ENCODE measurements at places on chromosomes 1 and 21. TPM values are rescaled to one million over a fixed set of nuclear protein-coding genes. Genes with fewer than 3 reads are reported as not detected.
A peak's percentile ranks its signal among the peaks of the same experiment; 100 is the strongest.

Gene PDZK1IP1
- total RNA-seq = 22.6 TPM

Gene EFNA1
- total RNA-seq = 144 TPM

Gene DMBX1
- not detected for total RNA-seq

DNA sequence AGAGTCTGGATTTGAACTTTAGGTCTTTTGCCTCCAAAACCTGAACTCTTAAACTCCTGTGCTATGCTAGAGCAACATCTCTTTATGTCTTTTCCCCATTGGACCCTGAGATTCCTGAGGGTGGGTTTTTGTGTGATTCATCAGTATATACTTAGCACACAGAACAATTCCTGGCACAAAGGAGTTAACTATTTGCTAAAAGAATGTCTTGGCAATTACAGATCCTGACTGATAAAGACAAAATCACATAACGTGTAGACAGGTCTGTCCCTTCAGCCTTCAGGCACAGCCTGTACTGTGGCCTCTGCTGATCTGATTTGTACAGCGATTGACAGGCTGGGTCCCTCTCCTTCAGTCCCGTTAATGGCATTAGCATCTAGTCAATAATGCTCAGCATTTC is 162.4 kb upstream of the BEND5 start:
- no peaks in the 10 kb centered on the region for H3K36me3 ChIP-seq
- no peak overlapping the region for H3K27ac ChIP-seq
- no peak for DNase-seq
- no peaks in the 10 kb centered on the region for H3K4me1 ChIP-seq
- no peak overlapping the region for H3K4me3 ChIP-seq

DNA sequence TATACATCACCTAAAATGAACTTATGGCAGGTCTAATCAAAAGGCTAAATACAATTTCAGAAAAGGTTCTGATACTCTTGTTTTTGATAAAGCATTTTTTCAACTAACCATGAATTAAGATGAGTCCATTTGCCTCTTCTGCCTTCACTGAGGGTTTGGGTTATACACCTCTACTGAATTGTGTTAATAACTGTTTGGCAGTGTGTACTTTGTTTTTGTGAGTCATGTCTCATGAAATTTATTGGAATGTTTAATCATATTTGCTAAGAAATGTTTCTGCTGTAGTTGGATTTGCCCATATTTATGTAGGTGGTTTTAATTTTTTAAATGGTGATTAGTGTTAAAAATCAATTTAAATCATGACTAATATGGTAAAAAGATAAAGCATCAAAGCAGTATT is 190.5 kb downstream of the HS2ST1 start:
- no peak overlapping the region for H3K27ac ChIP-seq
- no peak for DNase-seq
- no peak overlapping the region for H3K4me3 ChIP-seq
- H3K4me1 ChIP-seq = no peaks in the 10 kb centered on the region
- H3K36me3 ChIP-seq = no peaks in the 10 kb centered on the region
- H3K27me3 ChIP-seq = no peaks in the 10 kb centered on the region

Gene CTPS1
- 16.2 TPM for total RNA-seq

DNA sequence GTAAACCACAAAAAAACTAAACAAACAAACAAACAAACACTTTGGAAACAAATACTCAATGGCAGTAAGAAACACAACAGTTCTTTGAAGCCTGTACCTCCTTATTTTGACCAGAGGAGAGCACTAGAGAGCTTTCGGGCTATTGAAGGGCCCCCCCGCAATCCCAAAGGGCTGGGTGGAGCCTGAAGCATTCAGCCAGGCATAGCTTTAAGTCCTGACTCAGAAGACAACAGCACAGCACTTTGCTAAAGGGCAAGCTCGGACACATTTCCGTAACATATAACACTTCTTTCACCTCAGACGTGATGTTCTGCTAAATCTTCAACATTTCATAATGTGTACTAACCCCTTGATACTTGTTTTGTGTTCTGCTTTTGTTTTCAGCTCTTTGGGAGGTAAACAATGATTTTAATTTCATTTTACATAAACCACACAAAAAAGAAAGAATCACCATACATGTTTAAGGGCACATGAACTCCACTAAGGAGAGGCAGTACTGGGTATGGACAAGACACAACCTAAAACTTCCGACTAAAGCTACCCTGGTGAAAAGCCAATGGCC is 9.7 kb upstream of the SHCBP1L start:
- H3K4me3 ChIP-seq = peak overlapping the region; percentile 33
- no peaks in the 10 kb centered on the region for H3K36me3 ChIP-seq
- H3K27me3 ChIP-seq = no peaks in the 10 kb centered on the region
- peak overlapping the region; percentile 47 for H3K27ac ChIP-seq
- H3K4me1 ChIP-seq = peaks cover 5% of the 10 kb centered on the region

Gene CACNA1S
- 0.06 TPM for total RNA-seq

DNA sequence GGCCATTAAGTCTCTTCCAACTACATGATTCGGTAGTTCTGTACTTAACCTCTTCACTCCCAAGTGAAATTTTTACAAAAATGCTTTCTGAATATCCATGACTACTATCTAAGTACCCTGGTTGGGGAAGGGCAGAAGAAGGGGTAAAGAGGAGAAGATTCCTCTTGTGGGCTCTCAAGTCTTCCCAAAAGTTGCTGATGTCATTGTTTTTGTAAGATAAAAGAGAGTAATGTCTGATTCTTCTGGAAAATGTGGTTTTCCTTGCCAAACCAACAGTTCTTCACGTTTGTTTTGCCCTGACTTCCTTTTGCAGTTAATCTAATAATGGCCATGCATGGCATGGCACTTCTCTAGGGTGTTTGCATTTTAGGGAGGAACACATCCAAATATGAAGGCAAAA is 34.7 kb upstream of the AK4 start:
- no peaks in the 10 kb centered on the region for H3K27me3 ChIP-seq
- H3K36me3 ChIP-seq = no peaks in the 10 kb centered on the region
- no peak for DNase-seq

Gene KRTAP7-1
- total RNA-seq = not detected

DNA sequence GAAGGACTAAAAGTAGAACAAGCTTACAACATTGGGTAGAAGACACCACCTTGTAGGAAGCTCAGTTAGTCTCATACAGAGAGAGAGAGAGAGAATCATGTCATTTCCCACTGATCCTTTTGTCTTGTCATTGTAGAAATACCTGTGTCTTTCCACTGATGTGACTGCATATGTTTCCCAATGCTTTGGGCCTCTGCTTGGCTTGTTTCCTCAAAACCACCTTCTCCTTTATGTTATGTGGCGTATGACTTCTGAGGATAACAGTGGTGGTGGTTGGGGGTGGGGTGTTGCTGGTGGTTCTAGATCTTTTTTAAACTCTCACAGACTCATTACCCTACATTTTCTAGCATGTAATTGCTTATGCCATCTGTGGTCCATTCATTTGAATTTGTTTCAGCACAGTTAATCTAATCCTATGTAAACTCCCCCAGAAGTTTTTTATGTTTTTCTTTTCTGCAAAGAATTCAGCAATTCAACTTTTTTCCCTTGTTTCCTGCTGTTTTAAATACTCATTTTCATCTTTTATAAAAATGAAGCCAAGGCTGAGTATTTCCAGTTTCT is 9.3 kb downstream of the RGL1 start:
- no peak overlapping the region for H3K27ac ChIP-seq
- H3K27me3 ChIP-seq = no peaks in the 10 kb centered on the region
- DNase-seq = no peak
- H3K36me3 ChIP-seq = no peaks in the 10 kb centered on the region
- peaks cover 87% of the 10 kb centered on the region for H3K4me1 ChIP-seq
- H3K4me3 ChIP-seq = no peak overlapping the region

- H3K4me3 ChIP-seq = peak overlapping the region; percentile 12
- H3K27ac ChIP-seq = peak overlapping the region; percentile 27
- peaks cover 3% of the 10 kb centered on the region for H3K4me1 ChIP-seq
These were observed 45.5 kb upstream of the CXADR start for GRCh38 chr21:17467392-17467791.

DNA sequence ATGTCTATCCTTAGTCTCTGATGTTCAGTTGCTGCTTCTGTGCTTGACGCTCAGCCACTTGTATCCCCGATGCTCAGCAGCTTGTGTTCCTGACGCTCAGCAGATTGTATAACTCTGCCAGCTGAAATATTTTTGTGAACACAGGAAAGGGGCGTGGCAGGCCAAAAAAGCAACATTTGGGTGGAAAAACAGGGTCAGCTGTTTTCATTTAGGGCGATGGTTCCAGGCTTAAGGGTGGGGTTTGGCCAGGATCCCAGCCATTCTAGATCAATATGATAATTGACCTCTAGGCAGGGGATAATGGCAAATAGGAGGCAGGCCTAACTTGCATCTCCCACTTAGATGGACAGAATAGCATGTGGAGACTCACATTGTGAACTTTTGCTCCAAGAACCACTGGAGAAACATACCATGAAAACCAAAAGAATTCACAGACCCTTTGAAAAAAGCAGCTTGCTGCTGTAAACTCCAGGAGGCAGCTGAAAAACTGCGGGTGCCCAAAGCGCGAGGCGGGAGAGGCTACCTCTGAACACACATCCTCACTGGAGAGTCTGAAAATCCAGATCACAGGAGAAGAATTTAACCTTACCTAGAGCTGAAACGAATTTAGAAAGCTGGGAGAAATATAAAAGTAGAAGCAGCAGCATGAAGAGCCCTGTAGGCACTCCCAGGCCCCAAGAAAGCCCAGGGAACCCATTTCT is 58.3 kb downstream of the ZNF648 start:
- H3K27me3 ChIP-seq = no peaks in the 10 kb centered on the region
- no peak overlapping the region for H3K4me3 ChIP-seq
- no peaks in the 10 kb centered on the region for H3K36me3 ChIP-seq
- no peak overlapping the region for H3K27ac ChIP-seq

- H3K27me3 ChIP-seq = no peaks in the 10 kb centered on the region
- no peaks in the 10 kb centered on the region for H3K36me3 ChIP-seq
- H3K4me1 ChIP-seq = peaks cover 6% of the 10 kb centered on the region
These were observed 42.7 kb downstream of the L1TD1 start for GRCh38 chr1:62237361-62237760.

GRCh38 chr1:19450811-19451515 is 34.4 kb downstream of the CAPZB start:
- H3K4me1 ChIP-seq = peaks cover 99% of the 10 kb centered on the region
- H3K27me3 ChIP-seq = no peaks in the 10 kb centered on the region

GRCh38 chr1:204581759-204582158 is 65.6 kb downstream of the MDM4 start:
- H3K4me1 ChIP-seq = peaks cover 15% of the 10 kb centered on the region
- H3K27ac ChIP-seq = no peak overlapping the region
- no peak for DNase-seq
- no peaks in the 10 kb centered on the region for H3K27me3 ChIP-seq

Gene PHTF1
- 18.3 TPM for total RNA-seq

- H3K27me3 ChIP-seq = no peaks in the 10 kb centered on the region
- no peak overlapping the region for H3K27ac ChIP-seq
- DNase-seq = no peak
These were observed 182.4 kb downstream of the DISC1 start for GRCh38 chr1:231808990-231809389.

GRCh38 chr1:170495006-170495405 is 37.0 kb upstream of the GORAB start:
- peaks cover 10% of the 10 kb centered on the region for H3K4me1 ChIP-seq
- H3K27ac ChIP-seq = no peak overlapping the region
- no peaks in the 10 kb centered on the region for H3K36me3 ChIP-seq
- no peaks in the 10 kb centered on the region for H3K27me3 ChIP-seq
- no peak for DNase-seq
- H3K4me3 ChIP-seq = no peak overlapping the region

Gene THEM5
- total RNA-seq = not detected

Gene RFX5
- total RNA-seq = 57.6 TPM

Gene YBX1
- total RNA-seq = 552 TPM

Gene TMEM52
- 1.4 TPM for total RNA-seq

- no peak for DNase-seq
- no peaks in the 10 kb centered on the region for H3K36me3 ChIP-seq
- no peaks in the 10 kb centered on the region for H3K4me1 ChIP-seq
- H3K27ac ChIP-seq = no peak overlapping the region
- H3K4me3 ChIP-seq = no peak overlapping the region
- no peaks in the 10 kb centered on the region for H3K27me3 ChIP-seq
These were observed 132.2 kb downstream of the TIAM1 start for GRCh38 chr21:31211836-31212235.

GRCh38 chr1:24966724-24967346 is 36.8 kb upstream of the RUNX3 start:
- H3K27me3 ChIP-seq = peaks cover 18% of the 10 kb centered on the region
- no peak for DNase-seq
- H3K4me3 ChIP-seq = no peak overlapping the region
- H3K36me3 ChIP-seq = no peaks in the 10 kb centered on the region

- no peak overlapping the region for H3K4me3 ChIP-seq
- no peak for DNase-seq
- H3K4me1 ChIP-seq = no peaks in the 10 kb centered on the region
- H3K27me3 ChIP-seq = no peaks in the 10 kb centered on the region
- peaks cover 6% of the 10 kb centered on the region for H3K36me3 ChIP-seq
These were observed 8.0 kb upstream of the ANGPTL3 start for GRCh38 chr1:62589321-62589720.

Gene CRYAA
- not detected for total RNA-seq

DNA sequence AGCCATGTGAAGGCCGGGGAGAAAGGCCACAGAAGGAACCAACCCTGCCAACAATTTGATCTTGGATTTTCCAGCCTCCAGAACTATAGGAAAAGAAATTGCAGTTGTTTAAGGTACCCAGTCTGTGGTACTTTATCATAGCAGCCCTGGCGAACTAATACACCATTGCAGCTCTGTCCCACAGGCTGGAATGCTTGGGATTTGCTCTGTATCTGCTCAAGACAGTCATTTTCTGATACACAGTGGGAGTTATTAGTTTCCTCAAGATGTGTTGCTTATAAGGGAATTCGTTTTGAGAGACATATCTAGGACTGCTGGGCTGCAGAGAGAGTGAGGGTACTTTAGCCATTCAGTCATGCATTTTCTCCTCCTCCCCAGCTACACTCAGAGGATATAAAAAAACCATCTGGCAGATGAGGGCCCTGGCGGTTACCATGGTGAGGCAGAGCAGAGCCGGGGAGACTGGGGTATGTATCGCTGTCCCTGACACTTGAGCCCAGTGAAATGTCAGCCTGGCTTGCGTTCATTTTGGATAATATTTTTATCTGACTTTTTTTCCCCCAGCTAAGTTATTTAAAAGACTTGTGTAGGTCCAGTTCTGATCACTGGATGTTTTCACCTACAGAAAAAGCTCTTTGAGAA is 104.6 kb downstream of the DIRAS3 start:
- no peaks in the 10 kb centered on the region for H3K27me3 ChIP-seq
- no peak overlapping the region for H3K4me3 ChIP-seq
- no peaks in the 10 kb centered on the region for H3K36me3 ChIP-seq

Gene CFAP57
- 4.1 TPM for total RNA-seq

GRCh38 chr1:24622218-24622617 is 20.9 kb upstream of the SRRM1 start:
- no peak overlapping the region for H3K27ac ChIP-seq
- DNase-seq = no peak
- no peaks in the 10 kb centered on the region for H3K36me3 ChIP-seq
- no peak overlapping the region for H3K4me3 ChIP-seq

- H3K27ac ChIP-seq = no peak overlapping the region
- H3K27me3 ChIP-seq = peaks cover 24% of the 10 kb centered on the region
- H3K36me3 ChIP-seq = no peaks in the 10 kb centered on the region
These were observed 13.1 kb downstream of the BRINP2 start for GRCh38 chr1:177183836-177184235.

Gene CLCA4
- not detected for total RNA-seq

- H3K27me3 ChIP-seq = no peaks in the 10 kb centered on the region
- H3K27ac ChIP-seq = no peak overlapping the region
- no peak overlapping the region for H3K4me3 ChIP-seq
- no peak for DNase-seq
- H3K36me3 ChIP-seq = no peaks in the 10 kb centered on the region
- H3K4me1 ChIP-seq = peaks cover 16% of the 10 kb centered on the region
These were observed 12.7 kb upstream of the IFNGR2 start for GRCh38 chr21:33390479-33390878.

Measured in lower lobe of right lung (tissue), 2 donors.